Retinal pigment epithelial cell (primary cell): ENCODE measurements at places on chromosomes 5 and 9.

DNA sequence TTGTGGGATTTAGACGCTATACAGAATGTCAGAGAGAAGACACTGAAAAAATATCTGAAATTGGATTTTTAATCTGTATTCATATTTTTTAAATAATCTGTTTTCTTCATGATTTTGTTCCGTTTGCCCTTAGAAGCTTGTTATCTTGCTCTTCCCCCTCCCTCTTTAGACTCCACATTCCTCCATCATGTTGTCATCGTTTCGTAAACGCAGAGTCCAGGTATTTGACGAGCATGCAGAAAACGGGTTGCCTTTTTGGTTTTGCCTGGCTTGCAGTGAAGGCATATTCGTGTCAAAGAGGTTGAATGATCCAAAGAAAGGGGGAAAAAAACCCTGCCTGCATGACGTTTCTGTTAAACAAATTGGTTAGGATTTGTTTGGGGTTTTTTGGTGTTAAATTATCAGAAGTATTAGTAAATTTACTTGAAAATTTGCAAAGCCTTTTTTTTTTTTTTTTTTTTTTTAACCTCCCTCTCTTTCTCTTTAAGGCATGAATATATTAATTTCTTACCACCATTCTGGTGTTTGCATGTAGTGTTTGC lies 2.9 kb downstream of the SPTAN1 start:
- DNase-seq, result peak; percentile 43

DNA sequence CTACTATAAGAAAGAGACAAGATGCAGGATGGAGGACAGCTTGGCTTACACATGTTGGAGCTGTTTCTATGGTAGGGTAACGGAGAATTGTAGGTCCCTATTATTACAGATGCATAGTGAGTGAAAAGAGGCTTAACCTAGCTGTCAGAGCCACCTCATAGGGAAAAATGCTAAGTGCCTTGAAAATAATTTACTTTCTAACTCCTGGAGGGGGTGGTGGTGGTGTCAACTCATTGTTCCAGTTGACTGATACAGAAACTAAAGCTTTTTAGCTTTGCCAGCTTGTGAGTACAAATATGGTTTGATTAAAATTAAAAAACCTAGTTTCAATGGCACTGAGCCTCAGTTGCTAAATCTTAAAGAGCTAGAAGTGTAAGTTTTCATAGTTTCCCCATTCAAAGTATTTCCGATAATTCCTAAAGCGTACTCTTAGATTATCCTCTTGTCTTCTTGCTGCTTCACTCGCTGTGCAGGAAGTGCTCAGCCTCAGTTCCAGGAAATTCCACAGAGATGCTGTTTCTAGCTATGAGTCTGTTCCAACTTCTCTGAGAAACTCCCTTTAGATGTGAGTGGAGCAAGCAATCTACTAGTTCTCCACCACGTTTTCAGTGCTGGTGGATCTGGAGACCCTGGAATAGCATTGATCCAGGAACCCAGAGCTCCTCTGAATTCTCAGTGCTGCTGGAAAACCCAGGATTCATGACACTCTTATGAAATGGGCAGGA lies 265.2 kb downstream of the DMAC1 start:
- DNase-seq, result no peak

GRCh38 chr5:147483188-147483790 lies 26.6 kb downstream of the DPYSL3 start:
- no peak for DNase-seq

GRCh38 chr5:6722015-6722414 lies 8.8 kb downstream of the TENT4A start:
- no peak for DNase-seq

DNA sequence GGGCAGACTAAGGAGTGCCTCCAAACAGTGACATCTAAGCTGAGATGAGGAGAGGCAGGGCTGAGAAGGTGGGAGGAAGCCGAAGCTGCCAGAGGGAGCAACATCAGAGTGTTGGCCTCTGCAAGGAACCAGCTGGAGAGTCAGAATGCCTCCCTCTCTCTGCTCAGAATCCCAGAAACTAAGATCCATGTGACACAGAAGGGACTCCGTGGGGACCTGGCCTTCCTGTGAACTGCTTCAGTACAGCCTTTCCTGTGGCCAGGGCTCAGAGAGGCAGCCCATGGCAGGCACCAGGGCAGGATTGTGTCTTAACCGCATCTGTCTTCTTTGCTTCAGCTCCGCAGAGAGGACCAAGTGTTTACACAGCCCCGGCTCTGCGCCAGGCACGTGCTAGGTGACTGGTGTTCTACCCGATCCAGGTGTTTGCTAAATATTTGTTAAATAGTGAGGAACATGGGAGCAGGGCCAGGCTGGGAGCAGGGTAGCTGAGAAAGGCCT lies 33.5 kb downstream of the KCNMB1 start:
- no peak for DNase-seq

- no peak for DNase-seq
Measured at GRCh38 chr5:136240894-136241293, 47.9 kb upstream of the SMIM32 start.

GRCh38 chr5:79318935-79319614 lies 83.1 kb downstream of the JMY start:
- peak; percentile 9 for DNase-seq

DNA sequence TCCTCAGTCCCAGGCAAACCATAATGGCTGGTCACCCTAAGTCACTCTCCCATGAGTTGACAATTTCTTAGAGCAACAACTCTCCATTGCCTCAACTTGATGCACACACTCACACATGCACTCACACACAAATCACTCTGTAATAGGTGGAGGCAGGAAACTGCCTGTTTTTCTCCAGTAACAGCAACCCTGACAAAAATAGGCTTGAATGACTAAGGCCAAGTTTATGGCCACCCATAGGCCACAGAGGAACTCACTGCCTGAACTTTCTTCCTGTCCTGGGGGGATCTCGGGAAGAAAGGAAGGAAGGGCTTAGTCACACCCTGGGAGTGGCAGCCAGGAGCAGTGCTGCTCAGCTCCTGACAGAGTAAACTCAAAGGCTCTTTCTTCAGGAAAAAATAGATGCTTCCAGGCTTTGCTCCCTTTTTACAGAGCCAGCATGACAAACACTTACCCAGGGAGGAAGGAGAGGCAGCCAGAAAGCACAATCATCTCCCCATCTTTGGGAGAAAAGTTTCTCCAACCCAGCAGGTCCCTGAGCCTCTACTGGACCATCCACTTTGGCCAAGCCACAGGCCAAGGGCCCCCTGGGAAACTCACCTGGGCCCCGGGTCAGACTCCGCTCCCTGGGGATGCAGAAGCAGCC lies 368 bp downstream of the SH3TC2 start:
- no peak for DNase-seq

DNA sequence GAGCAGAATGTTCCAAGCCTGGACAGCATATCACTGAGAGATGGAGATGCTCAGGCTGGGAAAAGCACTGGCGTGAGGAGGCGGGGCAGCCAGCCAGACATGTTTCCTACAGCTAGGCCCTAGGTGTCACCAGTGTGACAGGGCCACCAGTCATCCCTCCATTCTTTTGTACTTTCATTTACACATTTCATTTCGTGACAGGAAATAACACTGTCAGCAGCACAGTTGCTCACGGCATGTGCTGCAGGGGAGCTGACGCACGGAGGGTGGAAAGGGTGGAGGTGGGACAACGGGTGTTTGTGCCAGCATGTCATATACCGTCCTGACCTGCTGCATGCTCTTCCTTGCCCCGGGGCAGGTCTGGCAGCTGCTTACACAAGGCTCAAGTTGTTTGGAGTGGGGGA lies 14.8 kb upstream of the CEMIP2 start:
- DNase-seq, result no peak

DNA sequence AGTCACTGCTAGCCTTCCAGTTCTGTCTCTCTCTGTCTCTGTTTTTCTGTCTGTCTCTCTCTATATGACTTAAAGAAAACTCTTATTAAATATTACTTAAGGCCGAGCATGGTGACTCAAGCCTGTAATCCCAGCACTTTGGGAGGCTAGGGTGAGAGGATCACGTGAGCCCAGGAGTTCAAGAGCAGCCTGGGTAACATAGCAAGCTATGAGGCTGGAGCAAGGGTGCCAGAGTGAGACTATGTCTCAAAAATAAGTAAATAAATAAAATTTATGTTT lies 1.7 kb upstream of the GBGT1 start:
- no peak for DNase-seq
